CD4-positive, alpha-beta T cell treated with Interleukin-17A for 1 hour (primary cell): ENCODE measurements at places on chromosomes 7 and 10.
A peak's percentile ranks its signal among the peaks of the same experiment; 100 is the strongest.

DNA sequence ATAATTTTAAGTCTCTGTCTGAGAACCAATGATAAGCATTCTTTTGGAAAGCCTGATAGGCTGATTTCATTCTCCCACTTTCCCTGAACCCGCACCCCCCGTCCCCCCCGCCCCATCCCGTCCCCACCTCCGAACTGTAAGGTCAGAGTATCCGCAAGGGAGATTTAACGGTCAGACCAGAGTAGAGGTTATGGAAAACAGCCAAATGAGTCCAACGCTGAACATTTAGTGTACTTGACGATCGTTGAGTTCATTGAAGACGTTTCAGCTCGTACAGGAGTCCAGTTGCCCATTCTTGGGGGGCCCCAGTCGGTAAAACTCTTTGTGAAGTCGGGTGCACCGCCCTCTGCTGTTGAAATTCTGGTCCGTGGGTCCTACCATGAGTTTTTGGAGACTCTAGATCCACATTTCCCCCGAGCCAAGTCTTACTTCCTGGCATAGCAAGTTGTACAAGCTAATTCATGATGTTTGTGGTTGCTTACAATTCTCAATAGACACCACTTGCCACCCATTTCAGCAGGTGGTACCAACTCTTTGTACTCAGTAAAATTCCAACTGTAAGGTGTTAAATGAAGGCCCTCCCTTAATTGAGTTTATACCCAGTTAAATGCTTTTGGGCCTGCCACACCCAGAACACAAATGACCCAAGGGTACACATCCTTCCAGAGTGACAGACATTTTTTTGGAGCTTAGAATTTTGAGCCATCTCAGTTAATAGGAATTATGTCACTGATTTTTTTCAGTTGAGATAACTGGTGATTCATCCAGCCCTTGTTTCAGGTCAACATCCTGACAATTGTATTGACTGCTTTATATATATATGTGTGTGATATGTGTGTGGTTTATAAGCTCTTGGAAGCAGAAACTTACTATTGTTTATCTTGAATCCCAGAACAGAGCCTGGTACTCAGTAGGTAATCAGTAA lies 1.2 kb downstream of the MARCHF5 start:
- DNase-seq = peak; percentile 59

DNA sequence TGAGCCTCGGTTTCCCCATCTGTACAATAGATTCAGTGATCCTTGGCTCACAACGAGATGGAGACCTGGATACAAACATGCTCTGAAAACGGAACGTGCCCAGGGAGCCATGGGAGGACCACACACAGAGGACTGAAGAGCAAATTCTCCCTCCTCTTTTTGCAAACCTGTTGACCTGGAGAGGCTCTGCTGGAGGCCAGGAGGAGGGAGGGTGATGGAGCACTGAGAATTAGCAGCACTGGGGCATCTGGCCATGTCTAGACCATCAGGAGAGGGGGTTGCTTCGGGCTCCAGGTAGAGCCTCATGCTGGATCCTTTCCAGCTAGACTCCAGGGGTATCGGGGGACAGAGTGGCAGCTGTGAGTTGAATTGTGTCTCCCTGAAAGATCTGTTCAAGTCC lies 97.4 kb upstream of the GPR26 start:
- DNase-seq = no peak

DNA sequence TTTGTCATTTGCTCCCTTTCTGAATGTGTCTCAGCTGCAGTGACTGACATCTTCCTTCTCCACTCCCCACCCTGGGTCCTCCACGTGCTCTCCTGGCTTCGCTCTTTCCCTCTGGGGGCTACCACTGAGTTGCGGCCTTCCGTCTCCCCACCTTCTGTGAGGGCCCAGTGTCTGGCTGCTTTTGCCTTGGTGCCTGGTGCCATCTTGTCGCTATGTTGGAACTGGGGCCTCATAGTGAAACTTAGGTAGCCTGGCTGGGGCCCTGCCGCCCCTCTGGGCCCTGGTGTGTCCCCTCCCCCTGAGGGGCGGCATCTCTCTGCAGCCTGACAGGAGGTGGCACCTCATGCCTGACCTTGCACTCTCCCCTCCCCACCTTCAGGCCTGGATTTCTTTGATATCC lies 144.1 kb downstream of the ANLN start:
- DNase-seq = no peak

DNA sequence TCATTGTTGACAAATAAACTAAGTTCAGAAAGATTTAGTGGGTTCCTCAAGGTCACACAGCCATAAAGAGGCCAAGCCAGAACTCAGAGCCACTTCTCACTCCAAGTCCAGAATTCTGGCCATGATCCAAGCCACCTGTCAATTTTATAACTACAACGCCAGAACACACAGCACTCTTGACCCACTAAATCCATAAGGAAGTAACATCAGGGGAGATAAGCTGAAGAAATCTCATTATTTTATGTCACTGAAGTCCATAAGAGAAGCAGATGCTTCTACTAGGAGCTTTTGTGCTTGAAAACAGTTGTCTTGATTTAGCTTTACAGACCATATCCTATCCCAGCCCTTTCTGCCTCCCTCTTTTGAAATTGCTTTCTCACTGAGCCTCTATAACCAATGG lies 15.9 kb downstream of the ADAM12 start:
- DNase-seq = no peak

GRCh38 chr7:27689591-27690164 lies 27.0 kb upstream of the HIBADH start:
- DNase-seq = peak; percentile 18

DNA sequence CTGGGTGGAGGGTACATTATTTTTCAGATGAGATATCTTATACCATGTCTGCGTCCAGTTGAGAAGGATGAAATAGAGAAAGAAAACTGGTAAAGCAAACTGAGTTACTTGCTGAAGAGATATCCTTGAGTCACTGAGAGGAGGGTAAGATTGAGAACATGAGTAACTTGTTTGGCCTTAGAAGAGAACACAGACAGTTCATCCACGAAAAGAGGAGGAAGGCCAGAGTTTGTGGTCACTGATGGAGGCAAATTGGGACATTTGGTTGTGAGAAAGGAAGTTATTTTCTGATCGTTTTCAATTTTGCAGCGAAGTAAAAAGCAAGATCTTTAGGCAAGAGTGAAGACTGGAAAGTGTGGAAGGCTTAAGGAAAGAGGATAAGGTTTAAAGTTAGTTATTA lies 15.6 kb downstream of the MBL2 start:
- no peak for DNase-seq

- no peak for DNase-seq
Measured at GRCh38 chr7:147013825-147014224, 897.2 kb downstream of the CNTNAP2 start.
